ENCODE measurements at places on chromosomes 2 and 18.

- DNase-seq, result no peak
These were observed 5.0 kb upstream of the TMEM178A start for GRCh38 chr2:39660612-39661236.

DNA sequence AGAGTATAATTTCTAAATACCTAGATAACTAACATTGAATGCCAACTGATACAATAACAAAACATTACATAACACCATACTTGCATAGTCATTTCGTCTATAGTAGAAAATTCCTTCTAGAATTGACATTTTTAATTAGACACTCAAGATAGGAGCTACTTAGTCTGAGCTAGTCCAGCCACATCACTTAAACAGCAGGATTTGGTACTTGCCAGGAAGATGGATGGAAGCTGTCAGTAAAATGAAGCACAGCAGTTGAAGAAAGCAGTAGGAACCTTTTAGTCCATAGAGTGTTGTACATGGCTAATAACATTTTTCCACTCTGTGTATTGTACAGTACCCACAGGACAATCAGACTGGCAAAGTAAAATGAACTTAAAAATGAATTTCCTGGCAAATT is 372.0 kb downstream of the GALNT13 start:
- DNase-seq, result no peak

DNA sequence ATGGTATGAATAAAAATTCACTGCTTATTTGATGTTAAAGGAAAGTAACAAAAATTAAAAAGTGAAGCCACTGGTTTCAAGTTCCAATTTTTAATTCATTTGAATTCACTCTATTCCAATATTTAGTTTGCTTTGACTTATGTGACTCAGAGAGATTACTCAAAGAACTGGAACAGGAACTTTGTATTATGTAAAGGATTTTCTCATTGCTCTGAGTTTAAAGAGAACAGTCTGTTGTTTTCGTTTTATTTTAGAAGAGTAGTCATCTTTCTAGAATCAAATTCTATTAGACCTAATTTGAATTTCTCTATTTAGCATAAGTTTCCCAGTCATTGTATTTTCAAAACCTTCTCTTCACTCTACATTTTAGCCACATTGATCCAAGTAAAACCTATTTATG is 300.1 kb upstream of the SLC8A1 start:
- DNase-seq, result no peak

DNA sequence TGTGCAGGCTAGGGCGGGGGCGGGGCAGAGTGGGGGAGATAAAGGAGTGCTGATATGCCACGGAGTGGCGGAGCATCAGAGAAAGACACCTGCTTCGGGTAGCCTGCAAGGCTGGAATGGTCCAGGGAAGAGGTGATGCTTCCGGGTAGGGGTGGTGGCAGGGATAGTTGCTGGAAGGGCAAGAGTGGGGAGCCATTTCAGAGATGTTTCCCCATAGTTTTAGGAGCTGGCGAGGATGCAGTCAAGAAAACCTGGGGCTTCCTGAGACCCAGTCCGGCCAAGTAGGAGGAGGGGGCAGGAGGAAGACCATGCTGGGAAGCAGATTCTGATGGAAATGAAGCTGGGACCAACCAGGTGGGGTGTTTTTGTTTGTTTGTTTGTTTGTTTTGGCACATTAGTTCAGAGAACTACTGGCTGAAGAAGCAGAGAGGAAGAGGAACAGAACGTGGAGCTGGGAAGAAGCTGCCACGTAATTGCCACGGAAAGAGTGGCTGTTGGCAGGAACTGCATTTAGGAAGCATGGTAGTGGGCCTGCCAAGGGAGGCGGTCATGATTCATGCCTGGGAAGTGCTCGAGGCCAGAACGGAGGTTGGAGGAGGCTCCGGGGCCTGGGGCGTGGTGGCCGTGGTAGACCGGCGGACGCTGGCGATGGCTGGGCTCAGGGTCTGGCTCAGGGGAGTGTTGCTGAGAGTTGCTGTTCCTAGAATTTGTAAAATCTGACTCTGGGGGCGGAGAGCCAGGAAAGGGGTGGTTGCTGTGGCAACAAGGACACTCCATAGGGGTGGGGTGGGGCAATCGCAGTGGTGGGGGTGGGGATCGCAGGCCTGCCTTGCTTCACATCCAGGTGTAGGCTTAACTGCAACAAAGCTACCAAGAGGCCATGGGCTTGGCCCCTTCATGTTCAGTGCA is 8.6 kb upstream of the INPP5D start:
- DNase-seq, result peak; percentile 69

DNA sequence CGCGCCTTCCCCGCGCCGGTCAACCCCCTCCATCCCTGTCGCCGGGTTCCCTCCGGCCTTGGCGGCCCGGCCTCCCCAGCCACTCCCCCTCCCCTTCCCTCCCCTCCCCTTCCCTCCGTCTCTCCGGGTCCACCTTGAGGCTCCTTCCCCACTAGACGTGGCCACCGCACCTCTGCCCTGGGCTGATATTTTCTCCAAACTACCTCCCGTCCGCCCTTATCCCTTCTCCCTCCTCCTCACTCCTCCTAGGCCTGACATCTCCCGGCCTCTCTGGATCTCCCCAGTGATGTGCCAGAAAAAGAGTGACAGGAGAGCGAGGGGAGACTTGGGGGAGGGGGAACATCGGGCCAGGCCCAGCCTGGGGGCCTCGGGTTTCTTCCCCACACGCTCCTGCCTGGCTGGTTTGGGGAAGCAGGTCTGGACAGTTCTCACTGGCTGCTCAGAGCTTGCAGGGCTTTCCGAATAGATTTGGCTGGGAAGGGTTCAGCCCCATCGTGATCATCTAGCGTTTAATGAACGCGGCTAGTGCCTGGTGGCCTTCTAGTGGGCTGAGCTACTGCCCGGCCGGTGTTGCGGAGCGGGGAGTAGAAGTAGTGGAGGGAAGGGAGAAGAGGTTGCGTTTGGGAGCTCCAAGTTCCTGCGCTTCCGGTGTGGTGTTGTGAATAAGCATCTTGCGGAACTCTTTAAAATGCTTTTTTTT is 641 bp downstream of the MAPRE3 start:
- DNase-seq, result peak; percentile 82

DNA sequence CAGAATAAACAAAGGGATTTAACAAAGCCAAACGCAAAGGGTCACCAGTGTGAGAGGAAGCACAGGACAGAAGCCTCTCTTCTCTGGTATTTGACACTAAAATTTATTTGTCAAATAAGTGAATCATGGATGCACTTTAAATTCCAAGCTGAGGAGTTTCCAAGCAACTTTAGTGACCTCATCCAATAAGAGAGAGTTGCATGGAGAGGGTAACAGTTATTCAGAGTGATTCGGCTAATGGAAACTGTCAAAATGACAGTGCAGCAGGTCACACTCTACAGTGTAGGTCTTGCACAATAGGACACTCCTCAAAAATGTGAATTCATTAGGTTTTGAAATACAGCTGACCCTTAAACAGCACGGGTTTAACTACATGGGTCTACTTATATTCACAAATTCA is 103.9 kb upstream of the ACVR1C start:
- DNase-seq, result no peak

DNA sequence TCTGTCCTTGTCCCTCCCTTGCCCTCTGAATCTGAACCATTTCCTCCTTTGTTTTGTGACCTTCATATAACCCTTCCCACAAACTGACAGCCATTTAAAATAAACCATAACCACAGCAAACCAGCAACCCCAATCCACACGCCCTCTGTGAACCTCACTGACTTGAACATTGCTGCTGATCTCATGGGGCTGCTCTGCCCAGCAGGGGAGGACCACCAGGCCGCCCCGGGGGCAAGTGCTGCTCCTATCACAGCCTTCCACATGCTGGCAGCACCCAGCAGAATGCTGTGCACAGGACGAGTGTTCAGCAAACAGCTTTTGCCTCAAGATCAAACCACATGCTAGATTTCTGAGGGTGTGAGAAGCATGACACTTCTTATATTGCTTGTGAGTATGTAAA is 73.9 kb upstream of the UXS1 start:
- no peak for DNase-seq

DNA sequence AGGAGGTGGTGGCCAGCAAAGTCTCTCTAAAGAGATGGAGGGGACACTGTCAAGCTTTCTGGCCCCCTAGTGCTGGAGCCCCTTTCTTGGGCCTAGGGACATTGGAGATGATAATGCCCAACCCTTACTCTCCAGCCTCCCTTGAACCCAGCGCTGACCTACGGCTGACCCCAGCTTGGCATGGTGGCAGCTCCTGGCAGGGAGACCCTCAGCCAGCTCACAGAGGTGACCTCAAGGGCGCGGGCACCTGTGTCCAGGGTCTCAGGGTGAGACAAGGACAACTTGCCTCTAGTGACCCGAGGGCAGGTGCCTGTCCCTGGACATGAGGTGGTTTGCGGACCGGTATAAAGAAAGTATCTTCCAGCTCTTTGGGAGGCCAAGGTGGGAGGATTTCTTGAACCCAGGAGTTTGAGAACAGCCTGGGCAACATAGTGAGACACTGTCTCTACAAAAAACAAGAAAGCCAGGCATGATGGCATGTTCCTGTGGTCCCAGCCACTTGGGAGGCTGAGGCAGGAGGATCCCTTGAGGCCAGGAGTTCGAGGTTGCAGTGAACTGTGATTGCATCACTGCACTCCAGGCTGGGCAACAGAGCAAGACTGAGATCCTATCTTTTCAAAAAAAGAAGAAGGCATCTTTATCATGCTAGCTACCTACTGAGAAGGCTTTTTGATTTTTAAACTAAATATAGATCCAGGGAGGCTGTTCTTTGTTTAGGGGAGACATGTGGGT is 3.3 kb upstream of the PER2 start:
- no peak for DNase-seq

DNA sequence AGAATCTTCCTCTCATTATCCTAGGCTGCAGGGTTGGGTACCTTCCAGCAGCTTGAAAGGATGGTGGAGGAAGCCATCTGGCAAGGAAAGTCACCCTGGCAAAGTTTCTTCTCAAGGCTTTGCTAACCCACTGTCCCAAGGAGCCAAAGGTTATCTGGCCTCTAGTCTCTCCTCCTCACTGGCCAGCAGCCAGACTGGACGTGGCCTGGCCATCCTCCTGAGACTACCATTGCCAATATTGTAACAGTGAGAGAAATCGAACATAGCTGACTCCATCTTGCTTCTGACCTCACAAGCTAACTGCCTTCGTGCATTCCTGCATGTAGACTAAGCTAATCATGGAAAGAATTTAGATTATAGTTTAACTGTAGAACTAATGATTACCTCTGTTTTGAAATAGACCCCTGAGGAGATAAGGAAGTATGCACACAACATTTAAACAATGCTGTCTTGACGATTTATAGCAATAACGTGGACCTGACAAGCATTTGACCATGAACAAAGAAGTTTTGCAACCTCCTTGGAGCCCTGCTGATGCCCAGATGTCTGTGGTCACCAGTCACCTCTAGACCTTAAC is 7.8 kb upstream of the ANXA4 start:
- DNase-seq, result no peak

GRCh38 chr2:43239981-43240765 is 13.8 kb upstream of the ZFP36L2 start:
- DNase-seq, result no peak
